Cerebellum (tissue), 4 donors: ENCODE measurements at places on chromosomes 2 and 18.
A peak's percentile ranks its signal among the peaks of the same experiment; 100 is the strongest.

DNA sequence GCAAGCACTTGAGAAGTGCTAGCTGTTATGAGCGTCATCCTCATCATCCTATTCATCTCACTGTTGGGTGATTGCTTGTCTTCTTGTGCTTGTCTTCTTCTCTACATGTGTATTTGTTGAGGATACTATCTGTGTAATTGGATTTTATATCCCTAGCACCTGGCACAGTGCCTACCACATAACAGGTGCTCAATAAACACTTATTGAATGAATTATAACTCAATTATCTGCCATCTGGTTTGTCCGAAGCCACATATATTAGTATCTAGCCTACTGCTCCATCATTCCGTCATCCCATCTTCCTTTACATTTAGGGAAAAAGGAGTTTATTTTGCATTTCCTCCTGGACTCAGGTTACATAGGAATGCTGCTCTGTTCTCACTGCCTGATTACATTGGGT, 330.4 kb upstream of the ETAA1 start:
- no peak for DNase-seq

DNA sequence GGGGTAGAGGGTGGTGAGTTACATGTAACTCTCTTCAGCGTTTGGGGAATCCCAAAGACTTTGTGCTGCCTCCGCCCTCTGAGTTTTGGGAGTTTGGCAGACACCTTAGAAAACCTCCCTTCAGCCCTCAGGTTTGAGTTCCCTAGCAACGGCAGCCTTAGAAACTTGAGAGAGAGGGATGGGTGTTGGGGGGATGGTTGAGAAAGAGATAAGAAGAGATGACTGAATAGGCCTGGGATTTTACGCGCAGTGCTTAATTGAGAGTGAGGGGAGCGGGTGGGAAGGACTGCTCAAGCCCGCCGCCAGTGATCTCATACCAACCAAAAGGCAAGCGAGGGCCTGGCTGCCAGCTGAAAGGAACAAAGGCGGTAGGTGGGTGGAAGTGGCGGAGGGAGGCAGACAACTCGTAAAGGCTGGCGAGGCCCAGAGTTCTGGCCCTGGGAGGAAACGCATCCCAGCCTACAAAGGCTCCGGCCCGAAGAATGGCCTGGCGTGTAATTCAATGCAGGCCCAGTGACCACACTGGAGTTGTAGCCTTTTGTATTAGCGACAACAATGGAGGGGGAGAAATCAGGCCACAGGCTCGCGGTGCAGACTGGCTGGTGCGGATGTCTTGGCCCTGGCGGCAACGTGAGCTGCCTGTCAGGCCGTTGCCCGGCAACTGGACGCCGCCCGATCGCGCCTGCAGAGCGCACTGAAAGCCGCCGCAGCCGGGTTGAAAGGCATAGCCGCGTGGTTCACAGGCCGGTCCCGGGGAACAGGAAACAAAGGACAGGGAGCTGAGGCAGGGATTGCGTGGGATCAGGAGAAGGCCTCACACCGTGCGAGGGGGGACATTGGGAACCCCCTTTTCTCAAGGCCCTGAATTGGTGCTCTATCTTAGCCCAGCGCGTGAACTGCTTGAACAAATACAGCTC, 39.9 kb upstream of the DARS1 start:
- peak; percentile 67 for DNase-seq

DNA sequence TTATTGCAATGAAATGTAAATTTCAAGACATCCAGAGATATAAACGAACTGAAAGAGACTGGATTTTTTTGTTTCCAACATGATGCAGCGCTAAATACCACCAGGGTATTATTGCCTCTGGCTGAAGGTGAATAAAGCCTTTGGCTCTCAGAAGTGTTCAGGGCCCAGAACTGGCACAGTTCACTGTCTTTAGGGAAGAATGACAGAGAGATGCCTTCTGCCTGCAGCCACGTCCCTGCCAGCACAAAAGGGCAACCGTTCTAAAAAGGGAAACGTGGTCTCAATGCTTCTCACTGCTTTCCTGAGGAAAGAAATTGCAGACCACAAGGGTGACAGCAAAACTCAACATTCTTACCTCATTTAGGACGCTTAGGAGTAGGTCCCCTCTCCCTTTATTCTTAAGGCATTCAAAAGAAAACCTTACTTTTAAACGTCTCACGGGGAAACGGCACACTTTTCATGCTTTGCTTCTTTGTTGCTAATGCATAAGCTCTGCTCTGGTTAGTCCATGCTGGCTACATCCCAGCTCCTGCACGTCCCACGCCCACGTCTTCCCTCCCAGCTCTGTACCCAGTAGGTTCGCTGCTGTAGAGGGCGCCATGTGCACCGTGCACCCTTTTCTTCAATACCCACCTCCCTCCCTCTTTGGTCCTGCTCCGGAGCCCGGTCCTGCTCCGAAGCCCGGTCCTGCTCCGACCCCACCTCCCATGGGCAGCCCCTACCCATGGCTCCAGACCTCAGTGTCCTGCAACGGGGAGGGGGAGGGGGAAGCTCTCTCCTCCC, 171.0 kb downstream of the HRH4 start:
- DNase-seq, result peak; percentile 86

DNA sequence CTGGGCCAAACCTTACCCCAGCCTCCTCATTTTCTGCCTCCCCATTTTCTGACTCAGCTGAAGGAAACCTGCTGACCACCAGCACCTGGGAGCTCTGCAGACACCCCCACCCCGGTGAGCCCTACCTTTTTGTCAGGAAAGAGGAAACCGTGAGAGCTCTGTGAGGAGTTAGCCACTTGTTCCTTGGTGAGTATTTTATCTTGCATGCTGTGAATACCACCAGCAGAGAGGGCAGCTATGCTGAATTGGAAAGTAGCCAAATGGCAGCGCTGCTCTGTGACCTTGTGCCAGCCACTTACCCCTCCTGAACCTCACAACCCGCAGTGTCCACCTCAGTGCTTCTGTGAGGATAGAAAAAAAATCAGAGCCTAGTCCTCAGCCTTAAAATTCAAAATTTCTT, 2.5 kb downstream of the MPPE1 start:
- DNase-seq, result no peak

- DNase-seq, result no peak
These were observed 678.0 kb downstream of the ZEB2 start for GRCh38 chr2:143841935-143842334.

- no peak for DNase-seq
These were observed 42.2 kb upstream of the SMAD7 start for GRCh38 chr18:48992791-48993555.

- no peak for DNase-seq
These were observed 39.5 kb upstream of the GMCL1 start for GRCh38 chr2:69789772-69790600.

DNA sequence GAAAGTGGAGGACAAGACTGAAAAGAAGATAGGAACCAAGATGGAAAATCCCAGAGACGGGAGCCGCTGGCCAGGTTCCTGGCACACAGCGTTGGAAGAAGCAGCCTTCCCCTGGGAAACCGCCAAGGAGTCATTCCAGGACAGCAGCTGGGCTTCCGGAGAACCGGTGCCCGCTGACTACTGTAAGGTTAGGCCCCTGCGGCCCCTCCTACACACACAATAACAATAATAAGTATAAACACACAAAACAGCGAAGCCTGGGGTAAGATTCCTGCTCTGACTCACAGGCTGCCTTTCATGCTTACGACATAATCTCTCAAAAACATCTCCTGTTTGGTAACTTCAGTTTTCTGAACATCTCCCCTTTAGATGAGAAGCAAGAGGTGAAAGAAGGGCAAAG, 28.1 kb upstream of the MYCN start:
- DNase-seq, result peak; percentile 15

- no peak for DNase-seq
These were observed 78.5 kb upstream of the GLS start for GRCh38 chr2:190802129-190802528.

DNA sequence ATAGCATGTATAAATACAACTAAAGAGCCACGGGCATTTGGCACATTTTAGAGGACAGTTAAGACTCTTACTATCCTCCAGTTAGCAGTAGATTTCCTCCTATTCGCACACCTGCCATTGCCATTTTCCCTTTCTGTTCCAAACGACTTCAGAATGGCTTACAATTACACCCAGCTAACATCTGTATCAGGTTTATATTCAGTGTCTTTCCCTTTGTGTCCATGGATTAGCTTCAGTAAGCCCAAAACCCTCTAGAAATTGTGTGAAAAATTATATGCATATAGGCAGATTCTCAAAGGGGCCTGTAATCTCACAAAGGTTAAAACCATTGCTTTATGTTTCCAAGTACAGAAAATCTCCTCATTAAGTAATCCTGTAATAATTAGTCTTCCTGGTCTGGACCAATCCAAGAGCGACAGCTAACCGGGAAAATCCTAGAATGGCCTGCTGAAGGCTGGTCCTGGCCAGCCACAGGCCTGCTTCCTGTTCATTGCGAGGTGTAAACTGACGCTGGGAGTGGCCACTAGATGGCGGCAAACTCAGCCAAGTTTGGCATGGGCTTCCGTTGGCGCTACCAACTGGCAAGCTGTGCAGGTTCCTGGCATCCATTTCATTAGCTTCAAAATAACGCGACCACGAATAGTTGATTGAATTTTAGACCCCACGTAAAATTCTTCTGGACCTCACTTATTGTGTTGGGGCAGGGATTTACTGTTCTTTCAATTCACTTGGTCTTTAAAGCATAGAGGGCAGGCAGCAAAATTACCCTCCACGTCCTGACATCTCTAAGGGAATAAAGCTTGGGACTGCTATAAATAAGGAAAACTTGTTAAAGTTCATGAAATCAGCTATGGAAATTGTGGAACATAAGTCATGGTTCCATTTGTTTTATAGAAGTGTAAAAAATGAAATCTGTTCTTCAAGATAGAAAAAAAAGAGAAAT, 17.1 kb downstream of the ARHGAP25 start:
- peak; percentile 53 for DNase-seq

GRCh38 chr2:196331851-196332250, 160.5 kb upstream of the STK17B start:
- no peak for DNase-seq

DNA sequence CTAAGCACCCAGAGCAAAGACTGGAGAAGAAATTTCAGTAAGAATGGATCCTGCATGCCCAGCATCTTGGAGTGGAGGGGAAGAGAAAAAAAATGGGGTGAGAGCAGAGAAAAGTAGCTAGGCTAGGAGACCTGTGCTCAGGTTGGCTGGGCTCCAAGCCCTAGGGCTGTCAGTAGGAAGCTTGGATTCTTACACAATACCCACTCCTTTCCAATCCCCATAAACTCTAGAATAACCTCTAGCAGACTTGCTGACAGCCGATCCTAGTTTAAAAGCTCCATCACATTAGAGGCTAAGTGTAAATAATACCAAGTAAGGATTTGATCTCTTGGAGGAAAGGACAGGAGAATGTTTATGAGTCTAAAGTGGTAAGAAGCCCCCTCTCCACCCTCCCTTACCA, 46.2 kb upstream of the NABP1 start:
- no peak for DNase-seq

DNA sequence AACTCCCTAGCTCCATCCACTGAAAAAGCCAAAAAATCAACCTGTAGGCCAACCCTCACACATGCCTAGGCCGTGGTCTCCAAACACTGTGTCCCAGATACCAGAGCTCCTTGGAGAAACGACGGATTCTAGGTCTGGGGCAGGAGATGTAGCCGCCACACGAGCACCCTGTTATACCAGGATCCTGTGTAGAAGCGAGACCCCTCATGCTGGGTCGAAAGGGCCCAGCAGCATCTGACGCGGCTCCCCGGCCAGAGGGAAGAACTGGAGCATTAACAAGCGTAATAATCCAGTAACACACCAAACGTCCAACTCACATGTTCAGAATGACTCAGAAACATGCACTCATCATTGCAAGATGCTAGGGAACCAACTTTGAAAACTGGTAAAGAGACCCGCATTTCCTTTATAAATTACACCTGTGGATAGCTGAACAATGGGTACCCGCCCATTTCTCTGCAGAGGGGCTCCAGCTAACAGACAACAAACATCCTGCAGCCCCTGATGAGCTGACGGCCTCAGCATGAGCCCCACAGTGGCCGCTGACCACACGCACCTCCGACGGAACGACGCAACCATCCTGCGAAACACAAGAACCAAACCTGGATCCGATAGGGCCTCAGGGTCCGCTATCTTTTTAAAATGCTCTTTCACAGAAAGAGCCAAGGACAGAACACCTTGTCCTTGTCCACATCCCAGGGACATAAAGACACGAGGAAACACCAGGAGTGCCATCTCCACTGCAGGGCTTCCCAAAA, 14.2 kb downstream of the SLC66A2 start:
- DNase-seq, result no peak

GRCh38 chr18:52340406-52341102, 557 bp downstream of the DCC start:
- no peak for DNase-seq

- no peak for DNase-seq
These were observed 132.2 kb downstream of the CLIP4 start for GRCh38 chr2:29247336-29247914.

GRCh38 chr18:6205706-6206105, 209.0 kb downstream of the L3MBTL4 start:
- no peak for DNase-seq

- no peak for DNase-seq
These were observed 26.9 kb upstream of the ATP9B start for GRCh38 chr18:79042276-79042675.

- DNase-seq, result no peak
These were observed 673.1 kb upstream of the VRK2 start for GRCh38 chr2:57373530-57373929.

- DNase-seq, result no peak
These were observed 47.3 kb downstream of the EPB41L5 start for GRCh38 chr2:120060088-120060623.

- no peak for DNase-seq
These were observed 43.6 kb downstream of the NHEJ1 start for GRCh38 chr2:219116776-219117646.

DNA sequence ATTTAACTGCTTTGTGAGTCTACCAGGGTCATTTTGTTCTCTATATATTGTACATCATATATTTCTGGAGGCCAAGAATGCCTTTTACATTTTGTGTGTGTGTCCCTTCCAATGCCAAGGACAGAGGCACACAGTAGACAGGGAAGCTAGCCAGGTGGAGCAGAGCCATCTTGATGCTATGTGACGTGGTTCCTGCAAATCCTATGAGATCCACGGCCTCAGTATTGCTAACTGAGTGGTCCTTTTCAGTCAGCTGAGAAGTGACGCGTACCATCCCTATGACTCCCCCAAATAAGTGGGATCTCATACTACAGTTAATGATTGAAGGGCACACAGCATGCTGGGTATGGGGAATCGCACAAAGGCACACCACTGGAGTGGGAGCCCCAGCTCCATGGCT, 27.3 kb downstream of the CCDC141 start:
- DNase-seq, result no peak

- DNase-seq, result no peak
These were observed 10.4 kb upstream of the UBE2F start for GRCh38 chr2:237956402-237956736.

DNA sequence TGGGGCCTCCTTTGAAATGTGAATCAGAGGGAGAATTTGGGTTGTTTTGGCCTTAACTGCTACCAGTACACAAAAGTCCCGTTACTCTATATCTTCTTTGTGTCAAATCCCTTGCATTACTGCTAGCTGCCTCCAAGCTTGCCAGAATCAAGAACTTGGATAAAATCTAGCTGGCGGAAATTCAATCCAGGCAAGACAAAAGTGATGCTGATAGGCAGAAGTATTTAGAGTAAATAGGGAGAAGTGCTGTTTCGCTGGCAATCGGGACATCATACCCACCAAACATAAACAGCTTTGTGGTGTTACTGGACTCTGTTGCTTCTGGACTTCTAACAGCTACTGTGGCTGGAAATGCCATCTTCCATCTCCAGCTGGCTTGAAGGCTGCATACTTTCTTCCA, 2.5 kb downstream of the IFIH1 start:
- no peak for DNase-seq

- DNase-seq, result no peak
These were observed 84.2 kb downstream of the ACKR3 start for GRCh38 chr2:236653863-236654262.
